Stimulated activated CD8-positive, alpha-beta memory T cell treated with anti-CD3 and anti-CD28 coated beads, Interleukin-4, amount 100 ng/mL, for 1 hour (primary cell): ENCODE measurements at places on chromosomes 4 and X.

GRCh38 chrX:5015451-5015850, 1213.2 kb downstream of the NLGN4X start:
- DNase-seq: no peak

DNA sequence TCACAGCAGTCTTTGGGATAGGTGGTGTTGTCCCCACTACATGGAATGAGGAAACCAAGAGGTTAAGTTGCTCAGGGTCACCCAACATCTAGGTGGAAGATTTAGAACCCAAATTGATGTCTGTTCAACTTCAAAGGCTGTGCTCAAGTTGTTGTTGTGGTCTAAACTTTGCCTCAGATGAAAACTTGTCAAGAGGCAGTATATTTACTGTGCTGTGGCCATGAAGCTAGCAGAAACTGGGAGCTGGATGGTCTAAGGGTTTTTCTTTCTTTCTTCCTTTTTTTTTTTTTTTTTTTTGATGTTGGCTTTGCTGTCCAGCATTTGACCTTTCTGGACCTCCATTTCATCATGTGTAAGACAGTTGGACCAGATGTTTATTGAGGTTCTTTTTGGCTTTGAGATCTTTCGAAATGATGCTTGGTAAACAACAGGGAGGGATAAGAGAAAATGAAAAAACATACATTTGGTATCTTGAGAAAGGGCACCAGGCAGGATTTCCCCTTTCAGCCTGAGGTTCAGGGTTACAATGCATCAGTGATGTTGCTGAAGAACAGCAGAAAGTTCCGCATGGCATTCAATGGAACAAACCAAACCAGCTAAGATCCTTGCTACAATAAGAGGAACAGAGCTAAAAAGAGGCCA, 166.2 kb upstream of the RPS6KA3 start:
- DNase-seq: no peak

GRCh38 chr4:81472281-81473182, 825 bp upstream of the RASGEF1B start:
- no peak for DNase-seq

GRCh38 chrX:43481576-43481975, 174.5 kb upstream of the MAOA start:
- no peak for DNase-seq

GRCh38 chrX:136146614-136147314, 569 bp upstream of the FHL1 start:
- DNase-seq: no peak

GRCh38 chrX:44178274-44179053, 165.0 kb downstream of the EFHC2 start:
- DNase-seq: no peak

GRCh38 chrX:99301990-99302389, 1108.1 kb downstream of the PCDH19 start:
- DNase-seq: no peak

GRCh38 chr4:86358257-86358656, 1.6 kb downstream of the MAPK10 start:
- no peak for DNase-seq

DNA sequence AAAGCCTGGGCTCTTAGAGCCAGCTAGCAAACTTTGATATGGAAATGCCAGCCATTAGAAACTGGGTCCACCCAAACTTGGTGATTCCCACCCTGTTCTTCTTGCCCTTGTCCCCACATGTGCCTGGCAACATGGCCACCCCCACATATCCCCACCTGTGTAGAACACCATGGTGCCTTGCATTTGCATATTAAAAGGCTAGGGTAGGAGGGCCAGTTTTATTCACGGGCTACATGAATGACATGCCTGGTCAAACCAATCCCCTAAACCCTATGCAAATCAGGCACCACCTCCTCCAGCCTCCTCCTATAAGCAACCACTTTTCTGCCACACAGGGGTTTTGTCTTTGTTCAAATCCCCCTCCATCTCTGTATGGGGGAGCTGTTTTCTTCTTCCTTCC, 104.9 kb downstream of the CLNK start:
- no peak for DNase-seq

GRCh38 chr4:140109737-140110136, 44.2 kb downstream of the MAML3 start:
- no peak for DNase-seq

DNA sequence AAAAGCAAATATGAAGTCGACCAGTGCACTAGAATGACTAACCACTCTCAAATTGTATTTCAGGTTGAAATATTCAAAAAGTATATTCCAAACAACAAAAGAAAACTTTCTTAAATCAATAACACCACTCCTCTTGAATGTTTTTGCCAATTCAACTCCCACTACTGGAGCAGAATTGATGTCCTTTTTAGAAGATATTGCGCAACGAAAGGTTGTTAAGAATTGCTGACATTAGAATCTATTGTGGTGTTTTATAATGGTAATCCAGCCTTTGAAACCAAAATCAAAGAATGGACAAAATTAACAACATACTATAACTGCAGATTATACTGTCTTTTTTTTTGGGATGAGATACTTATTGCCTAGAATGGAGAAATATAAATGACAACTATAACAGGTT, 331.3 kb downstream of the GRXCR1 start:
- DNase-seq: no peak

GRCh38 chrX:14899607-14900006, 26.4 kb downstream of the MOSPD2 start:
- DNase-seq: no peak

- DNase-seq: no peak
Observed at GRCh38 chr4:57119054-57119651, 9.0 kb upstream of the IGFBP7 start.

DNA sequence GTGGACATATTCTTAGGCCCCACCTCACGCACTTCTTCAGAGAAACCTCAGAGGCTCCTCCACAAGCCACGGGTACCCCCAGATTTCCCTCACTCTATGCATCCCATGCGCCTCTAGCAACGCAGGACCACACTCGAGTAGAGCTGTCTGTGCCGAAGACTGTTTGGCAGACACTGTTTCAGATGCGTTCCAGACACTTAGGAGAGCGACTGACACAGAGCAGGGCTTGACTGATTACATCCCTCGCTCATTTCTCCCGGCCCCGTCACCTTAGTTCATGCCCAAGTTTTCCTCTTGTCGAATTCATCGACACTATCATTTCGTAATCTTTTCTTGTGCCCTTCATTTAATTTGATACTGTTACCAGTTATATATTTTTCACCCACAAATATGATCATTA, 15.0 kb downstream of the SORBS2 start:
- DNase-seq: no peak

DNA sequence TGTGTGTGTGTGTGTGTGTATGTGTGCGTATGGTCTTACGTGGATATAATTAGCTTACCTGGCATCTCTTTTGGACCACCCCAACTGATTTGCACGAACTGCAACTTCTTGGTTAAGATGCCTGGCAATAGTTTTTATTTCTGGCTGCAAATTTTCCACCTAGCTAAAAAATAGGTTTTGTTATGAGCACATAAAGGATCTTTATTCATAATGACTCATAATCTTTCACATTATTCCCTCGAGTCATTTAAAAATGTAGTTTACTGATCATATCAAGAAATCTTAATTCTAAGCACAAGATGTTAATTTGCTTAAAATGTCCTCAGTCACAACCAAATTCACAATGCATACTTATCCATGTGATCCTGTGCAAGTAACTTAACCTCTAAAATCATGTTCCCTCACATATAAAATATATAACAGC, 1.5 kb downstream of the COX18 start:
- no peak for DNase-seq

DNA sequence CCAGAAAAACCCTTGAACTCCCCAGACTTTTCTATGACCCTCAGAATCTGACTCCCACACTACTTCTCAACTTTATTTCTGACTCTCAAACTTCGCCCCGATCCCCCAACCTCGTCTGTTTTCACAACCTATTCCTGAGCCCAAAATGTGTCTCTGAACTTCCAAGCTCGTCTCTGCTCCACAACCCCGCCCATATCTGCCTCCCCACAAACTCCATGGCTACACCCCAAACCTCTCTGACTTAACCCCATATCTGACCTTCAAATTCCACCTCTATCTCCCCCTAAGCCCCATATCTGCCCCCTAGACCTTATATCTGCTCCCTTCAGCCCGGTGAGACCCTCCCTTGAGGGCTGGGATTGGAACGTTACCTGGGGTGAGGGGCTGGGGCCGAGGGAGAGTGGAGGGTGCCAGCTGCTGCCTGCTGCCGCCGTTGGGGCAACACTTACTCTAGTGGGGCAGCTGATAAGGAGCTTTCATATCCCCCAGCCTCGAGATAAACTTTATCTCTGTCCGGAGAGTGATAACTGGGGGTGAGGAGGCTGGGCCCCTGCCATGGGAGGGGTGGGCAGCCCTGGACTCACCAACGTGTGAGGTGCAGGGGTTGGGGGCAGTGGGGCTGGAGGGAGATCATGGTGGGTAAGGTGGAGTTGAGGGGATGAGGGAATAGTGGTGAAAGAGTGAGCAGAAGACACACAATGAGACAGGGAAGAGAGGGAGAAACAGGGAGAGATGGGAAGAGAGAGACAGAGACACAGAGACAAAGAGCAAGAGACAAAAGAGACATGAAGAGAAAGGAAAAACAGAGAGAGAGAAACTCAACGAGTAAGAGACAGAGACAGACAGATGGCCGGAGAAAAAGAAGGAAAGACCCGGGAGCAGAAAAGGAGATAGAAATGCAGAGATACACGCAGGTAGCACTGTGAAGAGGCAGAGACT, 1.4 kb downstream of the GATA1 start:
- no peak for DNase-seq

GRCh38 chr4:7390336-7390735, 44.4 kb downstream of the PSAPL1 start:
- DNase-seq: no peak

- no peak for DNase-seq
Observed at GRCh38 chr4:139763672-139764071, 98.1 kb downstream of the MGST2 start.

DNA sequence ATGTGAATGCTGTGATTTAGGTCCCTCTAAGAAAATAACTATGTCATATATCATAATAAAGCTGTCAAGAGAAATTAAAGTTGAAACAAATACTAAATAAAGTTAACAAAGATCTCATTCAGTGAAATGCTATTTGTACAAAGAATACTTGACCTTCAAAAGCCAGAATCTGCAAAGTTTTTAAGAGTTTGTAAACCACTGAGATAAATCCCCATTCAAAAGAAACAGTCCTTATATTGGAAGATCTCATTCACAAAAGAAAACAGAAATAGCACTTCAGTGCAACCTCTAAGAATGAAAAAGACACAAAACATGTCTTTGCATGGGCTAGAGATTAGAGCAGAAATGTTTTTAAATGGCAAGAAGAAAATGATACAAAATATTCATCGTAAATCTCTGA, 149.1 kb upstream of the USP38 start:
- DNase-seq: no peak

DNA sequence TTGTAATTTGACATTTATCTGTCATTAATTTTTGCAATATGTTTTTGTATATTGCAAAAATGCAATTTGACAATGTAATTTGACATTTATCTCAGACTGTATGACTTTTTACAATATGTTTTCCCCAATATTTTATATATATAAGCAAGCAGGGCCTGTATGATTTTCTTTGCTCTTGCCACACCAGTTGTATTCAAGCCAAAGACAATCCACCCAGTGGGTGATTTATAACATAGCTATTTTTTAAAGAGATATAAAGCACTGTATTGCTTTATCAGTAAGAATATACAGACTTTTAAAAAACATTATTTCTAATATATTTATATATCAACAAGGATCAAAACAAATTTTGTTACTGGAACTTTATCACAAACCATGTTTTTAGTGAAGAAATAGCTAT, 47.3 kb downstream of the SLIT2 start:
- no peak for DNase-seq

GRCh38 chrX:113833096-113834055, 750.5 kb upstream of the HTR2C start:
- no peak for DNase-seq

DNA sequence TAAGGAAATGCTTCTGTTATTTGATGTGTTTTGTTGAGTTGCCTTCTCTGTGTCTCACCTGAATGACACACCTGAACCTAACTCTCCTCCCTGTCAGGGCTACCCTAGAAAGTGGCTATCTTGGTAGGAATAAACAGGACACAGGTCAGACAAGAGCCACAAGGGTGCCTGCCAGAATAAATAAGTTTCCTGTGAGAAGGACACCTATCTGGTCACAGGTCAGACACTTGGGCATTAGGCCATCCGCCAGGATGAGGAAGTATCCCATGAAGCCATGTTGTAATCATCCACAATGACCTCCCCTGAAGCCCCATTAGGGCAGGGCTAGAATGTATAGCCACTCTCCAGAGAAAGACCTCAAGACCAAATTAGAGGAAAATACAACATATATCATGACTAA, 318.8 kb downstream of the ZNF674 start:
- no peak for DNase-seq

- no peak for DNase-seq
Observed at GRCh38 chr4:24923550-24923949, 10.7 kb upstream of the CCDC149 start.

- no peak for DNase-seq
Observed at GRCh38 chr4:89586864-89587263, 250.1 kb downstream of the SNCA start.

DNA sequence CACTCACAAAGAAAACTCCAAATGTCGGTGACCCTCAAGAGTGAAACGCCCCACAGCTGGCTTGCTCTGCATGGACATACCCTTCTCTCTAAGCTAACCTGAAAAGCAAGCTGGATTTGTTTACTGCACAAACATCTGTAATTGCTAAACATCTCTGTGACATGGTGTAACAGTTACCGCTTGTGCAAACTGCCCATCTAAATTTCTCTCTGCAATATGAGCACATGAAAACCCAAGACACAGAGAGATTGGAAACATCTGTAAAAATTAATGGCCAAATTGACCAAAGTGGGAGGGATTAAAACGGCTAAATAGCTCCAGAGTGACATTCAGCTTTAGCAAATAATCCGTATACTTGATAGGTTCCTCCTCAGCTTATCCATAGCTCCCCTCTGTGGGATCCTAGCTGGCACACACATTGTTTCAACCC, 155.0 kb upstream of the MAP3K15 start:
- DNase-seq: no peak

- no peak for DNase-seq
Observed at GRCh38 chr4:123599061-123599919, 202.7 kb downstream of the SPRY1 start.

DNA sequence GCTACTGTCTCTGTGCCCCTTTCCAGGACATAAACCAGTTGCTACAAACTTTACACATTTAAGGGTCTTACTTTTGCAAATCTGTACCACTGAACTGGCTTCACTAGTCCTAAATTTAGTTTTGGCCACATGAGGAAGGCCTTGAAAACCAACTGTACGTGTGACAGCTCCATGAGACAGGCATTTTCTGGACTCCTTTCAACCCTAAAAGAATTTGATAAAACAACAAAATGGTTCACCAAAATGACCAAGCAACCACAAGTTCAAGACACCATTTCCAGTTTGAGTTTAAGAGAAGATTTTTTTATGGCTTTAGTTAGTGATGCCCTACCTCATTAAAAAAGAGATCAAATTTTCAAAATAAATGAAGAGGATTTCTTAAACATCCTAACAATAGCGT, 246.4 kb downstream of the ZNF674 start:
- DNase-seq: no peak

DNA sequence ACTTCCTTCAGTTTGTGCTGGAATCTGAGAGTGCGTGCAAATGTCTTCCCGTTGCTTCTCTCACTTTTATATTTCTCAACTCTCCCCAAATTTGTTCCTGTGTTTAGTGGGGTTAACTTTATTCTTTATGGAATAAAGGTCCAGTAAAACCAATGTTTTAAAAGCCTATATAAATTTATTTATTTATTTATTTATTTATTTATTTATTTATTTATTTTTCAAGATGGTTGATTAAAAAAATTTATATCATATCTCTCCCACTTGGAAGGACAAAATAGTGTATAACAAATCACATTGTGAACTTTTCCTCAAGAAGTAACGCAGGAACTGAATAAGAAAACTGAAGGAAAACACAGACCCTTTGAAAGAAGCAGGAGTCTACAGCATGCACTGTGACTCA, 95.3 kb upstream of the ITM2A start:
- DNase-seq: no peak
